T-cell (primary cell): ENCODE measurements at places on chromosomes 6 and 20.

DNA sequence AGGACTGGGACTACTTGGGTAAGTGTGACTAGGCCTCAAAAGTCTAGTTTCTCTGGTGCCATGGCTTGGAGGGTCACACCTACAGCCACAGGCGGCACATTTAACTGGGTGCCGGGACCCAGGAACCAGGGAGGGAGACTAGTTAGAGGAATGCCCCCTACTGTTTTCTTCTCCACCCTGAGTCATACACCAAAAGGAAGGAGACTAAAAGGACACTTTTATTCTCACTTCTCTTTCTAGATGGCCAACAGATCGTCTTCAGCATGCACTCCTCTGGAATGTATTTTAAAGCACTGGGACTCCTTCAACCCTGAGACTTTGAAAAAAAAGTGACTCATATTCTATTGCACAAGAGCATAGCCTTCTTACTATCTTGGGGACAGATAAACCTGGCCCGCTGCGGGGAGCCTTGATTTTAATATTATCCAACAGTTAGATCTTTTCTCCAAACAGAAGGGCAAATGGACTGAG lies 33.4 kb downstream of the PLN start:
- DNase-seq, result no peak

GRCh38 chr6:11802886-11803590 lies 24.4 kb upstream of the ADTRP start:
- DNase-seq, result no peak

- no peak for DNase-seq
Observed at GRCh38 chr6:35425284-35425683, 26.9 kb upstream of the FANCE start.

GRCh38 chr6:20175810-20176410 lies 36.4 kb downstream of the MBOAT1 start:
- no peak for DNase-seq

DNA sequence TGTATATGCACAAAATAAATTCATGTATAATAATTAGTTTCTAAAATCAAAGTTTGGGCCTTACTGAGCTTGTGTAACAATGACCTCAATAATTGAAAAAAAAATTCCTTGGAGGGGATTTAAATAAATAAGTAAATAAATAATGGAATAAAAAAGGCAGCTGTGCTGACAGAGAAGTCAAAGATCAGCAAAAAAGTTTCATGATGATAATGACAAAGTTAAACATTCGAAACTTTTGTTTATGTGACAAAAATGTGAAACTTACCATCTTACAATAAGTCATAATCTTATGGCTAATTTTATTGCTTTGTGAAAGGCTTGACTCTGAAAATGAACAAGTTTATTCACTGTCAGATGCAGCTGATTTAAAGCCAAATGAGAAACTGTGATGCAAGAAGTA lies 3.1 kb upstream of the TTK start:
- no peak for DNase-seq

DNA sequence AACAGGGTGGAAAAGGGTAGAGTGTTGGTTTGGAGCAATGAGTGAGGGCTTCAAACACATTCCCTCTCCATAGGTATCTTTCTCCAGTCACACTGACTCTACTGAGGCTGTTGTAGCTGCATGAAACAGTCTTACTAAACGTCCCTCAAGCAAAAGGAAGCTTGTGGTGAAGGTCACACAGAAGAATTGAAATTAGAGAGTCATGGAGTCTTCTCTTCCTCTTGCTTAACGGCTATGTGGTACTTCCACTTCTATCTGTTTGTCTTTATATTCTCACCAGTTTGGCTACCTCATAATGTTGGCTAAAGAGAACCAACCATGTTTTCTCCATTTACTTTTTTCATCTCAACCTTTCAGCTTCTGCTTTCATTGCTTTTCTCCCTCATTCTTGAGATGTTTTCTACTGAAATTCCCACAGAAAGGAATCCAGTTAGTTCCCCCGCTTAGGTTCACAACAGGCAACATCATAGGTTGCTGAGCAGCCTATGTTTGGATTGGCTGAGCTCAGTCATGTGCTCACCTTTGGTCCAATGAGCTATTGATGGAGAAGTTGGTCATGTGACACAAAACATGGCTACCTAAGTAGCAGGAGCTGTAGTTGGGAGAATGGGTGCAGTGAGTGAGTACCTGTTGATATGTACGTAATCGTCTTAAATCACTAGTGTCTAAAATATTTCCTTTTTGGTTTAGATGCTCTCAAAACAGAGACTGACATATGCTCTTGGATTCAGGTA lies 99.8 kb downstream of the SNAP25 start:
- DNase-seq, result no peak

DNA sequence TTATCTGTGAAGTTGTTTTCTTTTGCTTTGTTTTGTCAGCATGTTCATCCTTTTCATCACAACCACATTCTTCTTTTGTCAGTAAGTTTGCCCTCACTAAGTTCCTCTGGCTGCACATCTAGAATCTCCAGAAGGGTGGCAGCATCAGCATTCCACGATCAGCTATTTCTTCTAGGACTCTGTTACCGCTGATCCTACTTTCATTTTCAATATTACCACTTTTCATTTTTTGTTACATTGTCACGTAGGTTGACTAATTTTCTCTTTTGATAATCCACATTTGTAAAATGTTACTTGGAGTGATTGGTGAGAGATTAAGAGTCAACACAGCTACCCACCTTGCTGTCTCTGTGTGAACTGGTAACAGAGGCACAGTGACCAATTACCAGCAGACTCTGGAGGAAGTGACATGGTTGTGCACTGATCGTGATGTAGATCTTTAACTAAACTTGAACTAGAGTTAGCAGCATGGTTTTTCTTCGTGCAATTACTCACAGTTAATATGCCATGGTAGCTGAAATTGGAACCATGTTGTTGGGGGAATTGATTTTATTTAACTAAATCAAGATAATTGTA lies 307.9 kb upstream of the SLC35B3 start:
- DNase-seq, result no peak

GRCh38 chr6:81633391-81633790 lies 119.1 kb downstream of the TENT5A start:
- DNase-seq, result no peak

DNA sequence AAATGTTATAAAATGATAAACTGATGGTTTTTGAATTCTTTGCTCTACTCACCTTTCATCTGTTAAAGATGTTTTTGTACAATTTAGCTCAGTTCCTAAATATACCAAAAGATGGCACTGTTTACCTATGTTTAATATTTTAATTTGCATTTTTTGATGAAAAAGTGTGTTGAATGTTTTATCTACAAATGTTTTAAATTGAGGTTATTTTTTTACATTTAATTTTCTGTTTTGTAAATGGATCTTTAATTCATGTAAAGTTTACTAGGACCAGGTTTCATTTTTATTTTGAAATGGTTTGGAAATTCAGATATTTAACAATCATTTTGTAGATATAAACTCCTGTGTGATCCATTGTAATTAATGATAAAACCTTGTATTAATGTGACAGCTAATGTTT lies 30.0 kb downstream of the CDKAL1 start:
- DNase-seq, result no peak

- no peak for DNase-seq
Observed at GRCh38 chr20:57025666-57026224, 240.7 kb downstream of the BMP7 start.

DNA sequence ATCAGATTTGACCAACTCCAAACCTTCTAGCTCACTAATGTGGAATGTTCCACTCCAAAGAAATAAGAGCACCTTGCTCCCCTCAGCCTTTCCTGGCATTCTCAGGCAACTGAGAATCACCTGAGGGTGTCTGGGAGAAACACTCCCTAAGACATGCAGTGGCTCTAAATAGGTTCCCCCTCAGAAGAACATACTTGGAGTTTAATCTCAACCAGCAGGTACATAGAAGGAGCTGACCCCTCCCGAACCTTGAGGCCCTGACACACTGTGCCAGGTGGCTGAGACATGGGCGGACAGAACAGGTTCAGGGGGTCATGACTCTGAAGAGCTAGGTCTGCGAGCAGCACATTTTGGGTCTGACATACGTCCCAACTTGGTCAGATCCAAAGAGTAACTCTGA lies 107.6 kb upstream of the MAP3K4 start:
- no peak for DNase-seq

DNA sequence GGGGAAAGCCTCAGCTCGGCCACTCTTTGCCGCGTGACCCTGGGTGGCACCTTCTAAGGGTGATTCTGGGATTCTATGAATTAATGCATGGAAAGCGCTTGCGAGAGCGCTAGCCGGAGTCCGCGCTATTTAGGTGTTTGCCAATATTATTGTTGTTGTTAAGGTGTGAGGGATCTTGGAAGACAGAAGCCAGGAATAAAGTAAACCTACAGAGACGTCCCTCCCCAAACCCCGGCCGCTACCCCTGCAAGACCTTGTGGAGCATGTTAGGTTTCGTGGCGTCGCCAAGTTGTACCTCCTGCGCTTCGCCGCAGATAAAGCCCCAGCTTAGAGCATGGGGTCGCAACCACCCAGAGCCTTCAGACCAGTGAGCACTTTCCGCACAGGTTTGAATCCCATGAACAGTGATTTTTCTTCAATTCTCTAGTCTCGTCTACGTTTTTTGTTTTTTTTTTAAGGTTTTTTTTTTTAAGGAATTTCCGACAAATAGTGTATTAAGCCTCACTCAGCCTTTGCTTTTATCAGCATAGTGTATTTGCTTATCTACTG lies 16.9 kb upstream of the ZSCAN9 start:
- no peak for DNase-seq

- DNase-seq, result no peak
Observed at GRCh38 chr6:85464722-85465150, 14.9 kb downstream of the NT5E start.

- no peak for DNase-seq
Observed at GRCh38 chr20:22619272-22619671, 34.9 kb upstream of the FOXA2 start.

- no peak for DNase-seq
Observed at GRCh38 chr20:62535964-62536363, 60.2 kb upstream of the GATA5 start.

- DNase-seq, result no peak
Observed at GRCh38 chr6:19435755-19436154, 401.4 kb upstream of the ID4 start.

GRCh38 chr20:47688385-47689381 lies 96.6 kb downstream of the SULF2 start:
- no peak for DNase-seq

DNA sequence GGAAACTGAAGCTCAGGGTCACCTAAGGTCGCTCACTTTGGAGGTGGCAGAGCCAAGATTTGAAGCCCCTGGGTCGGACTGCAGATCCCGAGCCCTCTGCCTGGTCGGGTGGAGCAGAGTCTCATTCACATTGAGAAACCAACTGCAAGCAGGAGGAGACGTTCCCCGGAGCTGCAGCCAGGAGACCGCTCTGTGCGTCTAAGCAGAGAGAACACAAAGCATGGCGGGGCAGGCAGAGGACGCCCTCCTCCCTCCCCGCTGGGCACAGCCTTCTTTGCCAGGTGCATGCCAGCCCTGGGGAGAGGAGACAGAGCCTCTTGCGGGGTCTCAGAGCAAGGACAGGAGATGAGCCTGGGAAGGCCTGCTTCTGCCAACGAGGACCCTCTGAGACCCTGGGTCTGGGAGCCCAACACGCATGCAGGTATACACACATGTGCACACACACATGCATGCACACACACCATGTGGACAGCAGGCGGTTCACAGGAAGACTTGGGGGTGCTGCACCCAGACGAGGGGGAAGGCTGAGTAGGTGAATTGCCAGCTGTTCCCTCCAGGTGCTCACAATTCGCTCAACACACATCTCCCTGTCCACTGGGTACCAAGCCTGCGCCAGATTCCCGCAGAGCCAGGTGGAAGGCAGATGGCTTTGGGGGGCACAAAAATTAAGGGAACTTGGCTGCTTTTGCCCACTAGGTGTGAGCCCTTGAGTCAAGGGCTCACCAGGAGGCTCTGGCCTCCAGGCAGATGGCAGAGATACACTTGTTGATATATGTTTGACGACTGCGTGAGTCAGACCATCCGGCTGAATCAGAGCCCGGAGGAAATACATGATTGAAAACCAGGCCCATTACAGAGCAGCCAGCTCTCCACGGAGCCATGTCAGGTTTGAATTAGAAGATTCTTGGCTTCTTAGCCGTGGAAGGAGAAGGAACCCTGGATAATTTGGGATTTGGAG lies 5.5 kb upstream of the NTSR1 start:
- no peak for DNase-seq

GRCh38 chr20:34022151-34022838 lies 28.6 kb downstream of the RALY start:
- DNase-seq, result no peak

DNA sequence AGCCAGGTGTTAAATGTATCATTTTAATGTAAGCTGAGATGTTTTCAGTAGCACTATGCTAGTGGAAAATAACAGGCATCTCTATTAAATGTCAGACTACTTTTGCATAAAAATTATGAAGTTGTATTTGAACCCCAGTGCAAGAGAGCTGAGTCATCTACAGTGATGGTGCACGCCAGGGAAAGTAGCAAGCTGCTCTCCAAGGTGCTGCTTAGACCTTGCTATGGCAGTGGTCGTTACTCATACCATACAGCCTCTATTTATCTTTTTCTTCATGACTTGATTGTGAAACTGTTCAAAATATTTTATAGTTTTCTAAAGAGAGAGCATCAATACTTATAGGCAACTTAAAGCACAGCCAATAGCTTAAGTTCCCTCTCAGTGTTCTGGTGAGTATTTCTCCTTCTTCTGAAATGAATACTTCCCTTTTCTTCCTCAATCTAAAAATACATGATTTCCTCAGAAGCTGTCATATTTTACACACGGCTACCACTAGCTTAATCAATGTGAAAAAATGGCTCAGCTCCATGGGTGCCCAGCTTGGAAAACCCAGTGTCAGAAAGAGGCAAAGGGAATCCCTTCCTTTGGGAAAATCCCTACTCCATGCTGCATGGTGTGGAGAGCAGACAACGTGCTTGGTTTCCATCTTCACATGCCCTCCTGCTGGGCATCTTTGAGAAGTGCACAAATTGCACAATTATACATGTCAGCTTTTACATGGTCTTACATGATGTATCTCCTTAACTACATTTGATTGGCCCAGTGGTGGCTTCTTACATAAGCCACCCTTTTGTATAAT lies 105.6 kb downstream of the ELOVL4 start:
- no peak for DNase-seq

DNA sequence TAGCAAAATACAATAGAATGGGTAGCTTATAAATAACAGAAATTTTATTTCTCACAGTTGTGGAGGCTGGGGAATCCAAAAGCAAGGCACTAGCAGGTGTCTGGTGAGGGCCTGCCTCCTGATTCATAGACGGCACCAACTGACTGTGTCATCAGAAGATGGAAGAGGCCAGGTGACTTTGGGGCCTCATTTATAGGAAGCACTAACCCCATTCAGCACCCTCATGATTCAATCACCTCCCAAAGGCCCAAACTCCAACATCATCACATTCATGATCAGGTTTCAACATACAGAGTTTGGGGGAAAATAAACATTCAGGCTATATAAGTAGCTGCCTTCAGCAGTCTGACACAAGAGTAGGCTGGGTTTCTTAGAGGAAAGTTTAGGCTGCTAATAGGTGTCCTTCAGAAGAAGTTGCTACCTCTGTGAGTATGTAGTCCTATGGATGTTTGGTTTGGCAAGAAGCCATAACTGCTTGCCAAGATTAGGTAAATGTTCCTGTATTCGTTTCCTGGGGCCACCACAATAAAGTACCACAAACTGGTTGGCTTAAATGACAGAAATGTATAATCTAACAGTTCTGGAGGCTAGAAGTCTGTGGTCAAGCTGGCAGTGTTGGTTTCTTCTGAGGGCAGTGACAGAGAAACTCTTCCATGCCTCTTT lies 48.8 kb downstream of the NT5E start:
- no peak for DNase-seq
